ENCODE measurements at places on chromosomes 2 and 18.
A peak's percentile ranks its signal among the peaks of the same experiment; 100 is the strongest.

DNA sequence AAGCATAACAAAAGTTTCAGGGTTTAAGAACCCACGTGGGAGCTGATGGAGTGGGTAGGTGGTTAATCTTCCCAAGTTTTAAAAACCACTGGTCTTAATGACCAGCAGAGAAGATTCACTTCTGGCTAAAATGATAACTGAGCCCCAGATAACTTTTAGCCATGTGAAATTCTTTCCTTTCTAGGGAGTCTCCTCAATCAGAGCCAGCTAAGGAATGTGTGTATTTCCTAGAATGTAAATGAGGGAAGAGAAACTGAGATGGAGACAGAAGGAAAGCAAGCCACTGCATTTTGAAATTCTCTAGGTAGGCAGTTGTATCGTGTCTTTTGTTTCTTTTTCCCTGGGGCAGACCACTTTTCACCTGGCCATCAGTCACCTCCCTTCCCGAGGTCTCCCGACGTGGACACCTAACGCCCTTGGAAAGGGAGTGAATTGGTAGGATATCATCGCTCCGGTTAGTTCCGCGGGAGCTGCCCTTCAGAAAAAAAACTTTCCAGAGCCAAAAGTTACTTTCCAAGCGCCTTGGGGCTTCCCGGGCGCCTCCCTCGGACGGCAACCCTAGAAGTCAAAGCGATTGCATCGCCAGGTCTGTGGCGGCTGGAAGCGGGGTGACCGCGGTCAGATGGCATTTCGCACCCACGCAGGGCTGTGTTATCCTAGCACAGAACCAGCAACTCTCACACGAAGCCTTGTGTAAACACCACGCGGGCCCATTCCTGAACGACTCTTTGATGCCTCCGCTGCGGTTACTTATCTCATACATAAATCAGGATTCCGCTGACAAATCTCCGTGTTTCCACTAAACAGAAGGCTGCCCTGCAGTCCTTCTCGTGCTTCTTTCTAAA is 1.3 kb downstream of the COLEC12 start:
- no peak for DNase-seq

- no peak for DNase-seq
Measured at GRCh38 chr2:1662606-1663180, 81.6 kb downstream of the PXDN start.

DNA sequence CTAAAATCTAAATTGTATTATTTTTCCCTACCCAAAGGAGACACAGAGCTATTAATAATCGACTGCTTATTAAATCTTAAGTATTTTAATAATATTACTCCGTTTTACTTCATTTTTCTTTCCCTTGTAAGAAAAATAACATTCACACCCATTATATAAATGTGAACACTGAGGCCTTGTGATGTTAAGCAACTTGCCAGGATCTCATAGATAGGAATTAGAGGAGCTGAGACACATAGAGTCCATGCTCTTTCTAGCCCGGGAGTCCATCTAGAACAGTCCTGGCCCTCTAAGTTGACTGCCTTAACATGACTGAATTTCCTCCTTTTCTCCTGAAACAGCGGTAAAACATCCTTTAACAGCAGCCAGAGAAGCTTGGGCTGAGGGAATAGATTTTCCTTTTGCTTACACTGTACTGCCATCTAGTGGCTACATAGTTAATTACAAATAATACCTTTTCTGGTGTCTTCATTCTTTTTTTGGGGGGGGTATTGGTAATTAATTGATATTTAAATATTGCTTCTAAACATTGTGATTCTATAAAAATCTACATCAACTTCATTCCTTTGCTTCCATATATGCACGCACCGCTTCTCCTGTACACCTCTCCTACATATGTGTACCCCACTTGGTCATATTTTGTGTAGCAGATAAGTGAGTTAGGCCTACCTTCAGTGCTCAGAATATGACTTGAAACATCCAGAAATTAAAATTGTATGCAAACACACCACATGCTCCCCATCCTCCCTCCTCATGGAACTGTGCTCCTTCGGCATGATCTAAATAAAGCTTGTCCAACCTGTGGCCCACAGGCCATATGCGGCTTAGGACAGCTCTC is 125.8 kb upstream of the HNMT start:
- peak; percentile 30 for DNase-seq

- DNase-seq = peak; percentile 7
Measured at GRCh38 chr2:98654699-98655495, 46.5 kb downstream of the UNC50 start.

DNA sequence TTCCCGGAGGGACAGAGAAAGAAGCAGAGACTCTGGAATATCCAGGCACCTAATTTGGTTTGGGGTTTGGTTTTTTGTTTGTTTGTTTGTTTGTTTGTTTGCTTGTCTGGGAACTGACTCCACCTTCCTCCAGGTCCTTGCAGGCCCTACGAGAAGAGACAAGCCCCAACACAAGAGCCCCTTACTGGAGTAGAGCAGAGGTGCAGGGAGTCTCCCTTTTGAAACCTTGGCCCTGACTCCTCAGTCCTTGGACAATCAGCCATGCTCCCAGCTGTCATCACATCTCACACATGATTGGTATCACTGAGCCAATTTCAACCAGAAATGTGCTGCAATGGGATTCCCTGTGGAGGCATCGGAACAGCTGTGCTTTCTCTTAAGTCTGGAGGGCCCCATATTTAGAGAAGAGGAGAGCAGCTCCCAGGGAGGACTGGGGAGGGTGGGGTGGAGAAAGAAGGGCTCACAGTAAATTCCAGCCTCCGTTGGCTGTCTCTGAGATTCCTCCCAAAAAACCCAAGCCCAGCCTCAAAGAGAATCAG is 279.9 kb upstream of the NCKAP5 start:
- DNase-seq = no peak

Data from midbrain (tissue), 1 donor.